Body of pancreas (tissue), 4 donors: ENCODE measurements at places on chromosomes 16 and 17. TPM values are rescaled to one million over a fixed set of nuclear protein-coding genes. Genes with fewer than 3 reads are reported as not detected.

CORO7 gene
- total RNA-seq, result 13.2 TPM

DPEP3 gene
- not detected for total RNA-seq

MFSD6L gene
- total RNA-seq, result 8.6 TPM

PTX4 gene
- total RNA-seq, result not detected

TEKT5 gene
- total RNA-seq, result not detected

SLC6A2 gene
- not detected for total RNA-seq

SLC13A2 gene
- not detected for total RNA-seq

NPB gene
- 1.8 TPM for total RNA-seq

MRM1 gene
- total RNA-seq, result 7.9 TPM

GPRC5C gene
- 68.0 TPM for total RNA-seq

BMERB1 gene
- total RNA-seq, result 8.9 TPM

CXCL16 gene
- 27.5 TPM for total RNA-seq

UNK gene
- total RNA-seq, result 59.7 TPM

SPN gene
- total RNA-seq, result 1.3 TPM

NKD1 gene
- 4.9 TPM for total RNA-seq

CD300LB gene
- total RNA-seq, result not detected

VAT1L gene
- total RNA-seq, result 2.3 TPM

CTRB1 gene
- total RNA-seq, result 14,932 TPM

EFNB3 gene
- total RNA-seq, result 0.33 TPM

MGAT5B gene
- not detected for total RNA-seq

TMEM238L gene
- not detected for total RNA-seq

SPNS3 gene
- not detected for total RNA-seq

HOXB4 gene
- total RNA-seq, result 0.26 TPM

ZFP3 gene
- total RNA-seq, result 5.3 TPM

TBC1D3E gene
- total RNA-seq, result not detected

SLC38A8 gene
- total RNA-seq, result not detected

PPM1E gene
- 0.66 TPM for total RNA-seq

IL34 gene
- total RNA-seq, result 3.0 TPM
